ENCODE measurements at places on chromosomes 16 and 17. TPM values are rescaled to one million over a fixed set of nuclear protein-coding genes. Genes with fewer than 3 reads are reported as not detected.

Gene CCL5
- polyA plus RNA-seq: 2.9 TPM

Gene PNMT
- 0.20 TPM for polyA plus RNA-seq

GRCh38 chr16:71880176-71880575 lies 3.8 kb downstream of the ZNF821 start:
- H3K27me3 ChIP-seq: no peaks in the 10 kb centered on the region
- no peak overlapping the region for H3K4me3 ChIP-seq
- peaks cover 3% of the 10 kb centered on the region for H3K36me3 ChIP-seq
- DNase-seq: no peak

DNA sequence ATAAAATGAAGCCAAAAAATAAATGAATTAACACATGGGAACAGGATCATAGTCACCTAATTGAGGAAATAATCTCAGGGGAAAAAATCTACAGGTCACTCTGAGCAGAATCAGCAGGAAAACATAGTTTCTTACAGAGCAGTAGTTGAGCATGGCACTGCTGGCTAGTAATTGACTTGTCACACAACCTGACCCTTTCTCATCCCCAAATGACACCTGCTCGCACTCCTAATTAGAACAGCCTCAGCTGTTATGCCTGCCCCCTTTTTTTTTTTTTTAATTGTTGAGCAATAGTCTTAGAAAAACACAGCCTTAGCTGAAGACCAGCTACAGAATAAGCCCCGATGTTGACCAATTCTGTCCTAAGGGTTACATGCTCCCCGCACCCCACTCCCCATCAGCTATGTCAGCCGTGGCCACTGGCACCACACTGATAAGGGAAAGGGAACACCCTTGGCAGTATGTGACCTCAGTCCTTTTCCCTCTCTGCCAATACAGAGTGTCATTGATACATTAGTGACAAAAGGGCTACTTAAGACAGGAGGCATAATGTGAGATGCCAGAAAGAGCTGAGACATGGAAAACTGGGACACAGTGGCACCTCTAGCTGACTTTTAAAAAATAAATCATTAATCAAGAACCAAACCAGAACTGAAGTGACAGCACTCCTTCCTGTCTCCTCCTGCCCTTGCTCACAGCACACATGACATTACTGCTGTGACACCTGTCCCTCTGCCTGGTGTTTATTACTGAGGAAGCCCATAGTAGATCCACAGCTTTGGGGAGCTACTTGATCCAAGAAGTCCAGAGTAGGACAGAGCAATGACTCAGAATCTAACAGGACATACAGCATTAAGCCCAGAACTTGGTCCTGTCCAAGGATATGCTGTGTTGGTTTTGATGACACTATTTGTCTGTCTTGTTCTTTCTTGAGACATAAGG lies 41.7 kb downstream of the WDR59 start:
- no peak overlapping the region for H3K4me3 ChIP-seq
- no peaks in the 10 kb centered on the region for H3K27me3 ChIP-seq
- H3K4me1 ChIP-seq: no peaks in the 10 kb centered on the region

Gene NOTUM
- polyA plus RNA-seq: 1.1 TPM

Gene MT3
- not detected for polyA plus RNA-seq

Gene PERCC1
- not detected for polyA plus RNA-seq

GRCh38 chr17:32256012-32256700 lies 9.5 kb upstream of the RHBDL3 start:
- no peak for DNase-seq
- H3K27me3 ChIP-seq: no peaks in the 10 kb centered on the region
- H3K4me3 ChIP-seq: no peak overlapping the region

Gene TRIM25
- polyA plus RNA-seq: 16.6 TPM

GRCh38 chr17:68853439-68853838 lies 101.8 kb downstream of the ABCA8 start:
- H3K36me3 ChIP-seq: no peaks in the 10 kb centered on the region
- H3K4me3 ChIP-seq: no peak overlapping the region
- no peaks in the 10 kb centered on the region for H3K4me1 ChIP-seq
- no peak for DNase-seq

All from liver (tissue), 10 donors.